Left lobe of liver (tissue), 2 donors: ENCODE measurements at places on chromosomes 16 and 17.

DNA sequence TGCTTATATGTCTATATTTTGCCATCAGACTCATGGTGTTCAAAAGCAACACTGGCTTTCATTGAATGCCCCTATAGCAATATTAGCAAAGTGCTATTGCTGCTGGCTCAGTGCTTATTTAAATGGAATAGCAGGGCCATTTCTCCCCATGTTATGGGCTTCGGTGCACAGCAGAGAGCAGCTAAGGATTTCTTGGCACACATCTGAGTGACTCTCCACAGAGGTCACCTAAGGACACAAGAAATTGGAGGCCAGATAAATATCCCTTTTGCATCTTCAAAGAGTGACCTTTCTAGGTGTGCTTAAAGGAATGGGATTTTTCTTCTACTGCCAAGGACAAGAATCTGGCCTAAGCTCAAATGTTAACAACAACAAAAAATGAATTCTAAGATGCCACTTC lies 751.8 kb downstream of the CDH11 start:
- no peak for DNase-seq

- no peak for DNase-seq
Observed at GRCh38 chr16:68776821-68777485, 39.9 kb downstream of the CDH1 start.

- DNase-seq = no peak
Observed at GRCh38 chr17:76562734-76563148, 22.9 kb downstream of the PRCD start.

DNA sequence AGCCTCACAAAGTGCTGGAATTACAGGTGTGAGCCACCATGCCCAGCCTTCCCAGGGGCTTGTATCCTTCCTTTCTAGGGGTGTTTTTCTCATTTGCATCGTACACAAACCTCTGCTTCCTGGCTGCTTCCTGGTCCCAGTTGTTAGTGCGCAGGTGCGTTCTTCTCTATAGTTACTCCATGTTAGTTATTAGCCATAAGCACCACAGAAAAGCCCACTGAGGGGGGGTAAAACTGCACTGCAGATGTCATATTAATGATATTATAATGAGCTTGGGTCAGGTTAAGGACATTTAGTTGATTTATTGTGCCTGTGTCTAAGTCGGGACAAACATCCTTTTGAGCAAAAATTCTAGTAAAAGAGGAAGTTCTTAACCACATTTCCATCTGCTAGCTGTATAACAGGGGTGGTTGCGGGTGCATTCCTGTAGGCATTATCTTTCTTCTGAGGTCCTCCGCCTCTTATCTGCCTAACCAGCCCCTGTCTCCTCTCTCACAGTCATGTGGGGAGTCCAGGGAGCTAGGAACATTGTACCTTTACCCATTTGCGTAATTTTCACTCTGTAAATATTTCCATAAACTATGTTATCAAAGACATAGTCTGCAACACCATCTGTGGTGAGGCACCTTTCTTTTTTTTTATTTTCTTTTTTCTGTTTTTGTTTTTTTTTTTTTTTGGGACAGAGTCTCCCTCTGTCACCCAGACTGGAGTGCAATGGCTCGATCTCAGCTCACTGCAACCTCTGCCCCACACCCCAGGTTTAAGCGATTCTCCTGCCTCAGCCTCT lies 23.6 kb upstream of the ATF7IP2 start:
- peak; percentile 69 for DNase-seq

DNA sequence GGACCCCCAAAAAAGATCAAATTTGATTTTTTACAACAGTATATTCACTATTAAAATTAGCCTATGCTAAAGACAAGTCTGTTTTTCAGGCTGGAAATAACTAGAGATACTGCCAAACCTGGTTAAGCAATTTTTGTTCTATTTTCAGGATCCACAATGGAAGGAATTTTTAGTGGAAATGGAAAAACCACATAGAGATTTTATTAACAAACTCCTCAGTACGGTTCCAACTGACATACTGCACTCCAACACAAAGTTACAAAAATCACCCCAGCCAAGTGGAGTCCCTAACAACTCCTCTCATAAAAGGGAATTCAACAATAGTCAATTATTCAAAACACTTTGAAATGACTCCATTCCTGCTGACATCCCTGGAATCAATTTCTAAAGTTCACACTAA lies 101.6 kb upstream of the TOB1 start:
- DNase-seq = no peak

DNA sequence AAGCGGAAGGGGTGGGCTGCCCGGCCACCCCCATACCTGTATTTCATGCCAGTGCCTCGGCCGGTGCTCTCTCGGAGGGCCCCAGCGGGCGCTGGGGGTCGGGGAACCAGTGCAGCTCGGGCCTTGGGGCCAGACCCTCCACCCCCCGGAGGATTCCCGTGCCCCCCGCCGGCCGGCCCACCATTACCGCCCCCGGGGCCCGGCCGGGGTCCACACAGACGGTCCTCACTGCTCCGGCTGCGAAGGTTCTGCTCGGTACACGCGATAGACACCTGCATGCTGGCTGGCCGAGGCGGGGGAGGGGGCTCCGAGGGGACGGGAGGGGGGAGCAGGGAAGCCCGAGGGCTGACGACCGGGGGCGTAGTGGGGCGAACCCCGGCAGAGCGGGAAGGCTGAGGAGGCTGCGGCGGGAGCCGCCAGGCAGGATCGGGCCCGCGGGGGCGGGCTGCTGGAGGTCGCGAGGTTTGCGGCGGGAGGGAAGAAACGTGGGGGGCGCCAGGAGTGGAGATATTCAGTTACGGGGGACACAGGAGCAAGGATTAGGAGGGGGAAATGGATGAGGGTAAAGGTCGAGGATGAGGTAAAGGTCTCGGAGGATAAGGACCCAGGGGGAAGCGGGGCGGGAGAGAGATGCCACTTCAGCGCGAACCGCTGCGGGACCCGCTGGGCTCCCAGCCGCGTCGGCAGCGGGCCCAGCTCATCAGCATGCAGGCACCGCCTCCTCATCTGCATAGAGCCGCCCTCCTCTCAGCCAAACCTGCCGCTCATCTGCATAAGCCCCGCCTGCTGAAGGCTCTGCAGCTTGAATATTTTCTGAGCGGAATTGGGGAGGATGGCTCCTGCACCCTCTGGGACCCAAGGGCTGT lies at the start of gene KCNAB3:
KCNAB3 (minus strand) TSS at position 699 of the 866 bp plus-strand sequence; CDS start at position 278, 421 bp downstream.
- no peak for DNase-seq

DNA sequence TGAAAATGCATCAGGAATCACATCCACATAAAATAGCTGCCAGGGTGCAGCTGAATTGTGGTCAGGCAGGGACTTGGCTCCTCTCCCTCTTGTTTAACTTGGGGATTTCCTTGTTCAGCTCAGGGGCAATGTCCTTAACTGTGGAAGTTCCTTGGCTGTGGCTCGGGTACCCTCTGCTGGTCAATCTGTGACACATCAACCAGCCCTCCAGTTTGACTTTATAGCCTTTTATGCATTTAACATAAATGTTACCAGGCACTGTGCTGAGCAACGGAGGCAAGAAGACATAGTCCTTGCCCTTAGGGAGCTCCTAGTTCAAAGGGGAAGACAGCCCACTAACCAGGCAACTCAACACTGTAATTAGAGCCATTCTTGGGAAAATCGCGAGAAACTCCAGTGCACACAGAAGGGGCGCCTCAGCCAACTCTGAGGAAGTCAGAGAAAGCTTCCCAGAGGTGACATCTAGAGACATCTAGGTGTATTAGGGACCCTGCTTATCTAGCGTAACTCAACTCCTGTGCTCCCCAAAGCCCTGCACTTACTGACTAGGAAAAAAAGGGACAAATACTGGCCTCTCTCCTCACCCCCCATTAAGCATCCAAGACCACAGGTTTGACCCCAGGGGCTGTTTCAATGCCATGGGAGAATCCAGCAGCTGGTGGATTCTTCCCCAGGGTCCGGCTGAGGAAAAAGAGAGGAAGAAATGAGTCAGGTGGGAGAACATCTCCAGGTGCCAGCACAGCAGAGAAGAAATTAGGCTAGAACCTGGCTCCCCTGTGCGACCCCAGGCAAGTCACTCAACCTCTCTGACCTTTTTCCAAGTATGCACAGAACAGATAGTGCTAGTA lies 17.3 kb upstream of the EEF2K start:
- DNase-seq = peak; percentile 65

DNA sequence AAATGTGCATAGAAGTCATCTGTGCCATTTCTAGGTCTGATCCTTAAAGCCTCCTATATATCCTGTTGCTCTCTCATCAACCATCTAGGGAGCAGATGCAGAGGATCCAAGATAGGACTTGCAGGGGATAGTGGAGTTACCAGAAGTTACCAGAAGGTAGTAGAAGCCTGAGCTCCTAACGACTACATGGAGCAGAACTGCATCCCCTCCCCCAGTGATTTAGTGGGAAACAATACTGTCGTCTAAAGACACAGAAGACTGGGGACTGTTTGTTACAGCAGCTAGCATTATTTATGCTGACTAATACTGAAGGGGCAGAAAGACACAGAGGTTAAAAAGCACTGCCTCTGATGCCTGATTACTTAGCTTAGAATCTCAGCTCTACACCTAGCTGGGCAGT lies 15.8 kb downstream of the GP2 start:
- no peak for DNase-seq

DNA sequence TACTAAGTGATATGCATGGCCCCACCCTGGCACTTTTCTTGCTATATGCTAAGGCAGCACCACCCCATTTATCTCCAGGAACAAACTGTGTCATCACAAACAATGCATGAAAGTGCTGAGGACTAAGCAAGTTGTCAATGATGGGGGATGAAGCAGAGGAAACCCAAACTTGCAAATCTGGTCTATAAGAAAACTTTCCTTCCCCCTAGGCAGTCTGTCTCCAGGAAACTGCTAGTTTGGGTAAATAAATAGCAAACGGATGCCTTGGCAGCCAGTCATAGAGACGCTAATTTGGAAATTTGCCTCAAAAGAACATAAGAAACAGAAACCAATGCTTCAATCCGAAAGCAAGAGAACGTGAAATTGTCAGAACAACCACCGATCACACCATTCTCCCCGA lies 5.6 kb upstream of the HSBP1 start:
- DNase-seq = no peak

DNA sequence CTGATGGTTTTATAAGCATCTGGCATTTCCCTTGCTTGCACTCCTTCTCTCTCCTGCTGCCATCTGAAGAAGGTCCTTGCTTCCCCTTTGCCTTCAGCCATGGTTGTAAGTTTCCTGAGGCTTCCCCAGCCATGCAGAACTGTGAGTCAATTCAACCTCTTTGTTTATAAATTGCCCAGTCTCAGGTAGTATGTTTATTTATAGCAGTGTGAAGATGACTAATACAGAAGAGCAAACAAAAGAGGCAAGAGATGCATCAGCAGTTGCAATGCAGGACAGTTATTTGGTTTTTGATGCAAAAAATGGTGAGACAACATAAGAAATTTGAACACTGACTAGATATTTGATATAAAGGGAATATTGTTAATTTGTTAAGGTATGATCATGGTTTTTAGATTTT lies 16.8 kb downstream of the TMEM100 start:
- no peak for DNase-seq

DNA sequence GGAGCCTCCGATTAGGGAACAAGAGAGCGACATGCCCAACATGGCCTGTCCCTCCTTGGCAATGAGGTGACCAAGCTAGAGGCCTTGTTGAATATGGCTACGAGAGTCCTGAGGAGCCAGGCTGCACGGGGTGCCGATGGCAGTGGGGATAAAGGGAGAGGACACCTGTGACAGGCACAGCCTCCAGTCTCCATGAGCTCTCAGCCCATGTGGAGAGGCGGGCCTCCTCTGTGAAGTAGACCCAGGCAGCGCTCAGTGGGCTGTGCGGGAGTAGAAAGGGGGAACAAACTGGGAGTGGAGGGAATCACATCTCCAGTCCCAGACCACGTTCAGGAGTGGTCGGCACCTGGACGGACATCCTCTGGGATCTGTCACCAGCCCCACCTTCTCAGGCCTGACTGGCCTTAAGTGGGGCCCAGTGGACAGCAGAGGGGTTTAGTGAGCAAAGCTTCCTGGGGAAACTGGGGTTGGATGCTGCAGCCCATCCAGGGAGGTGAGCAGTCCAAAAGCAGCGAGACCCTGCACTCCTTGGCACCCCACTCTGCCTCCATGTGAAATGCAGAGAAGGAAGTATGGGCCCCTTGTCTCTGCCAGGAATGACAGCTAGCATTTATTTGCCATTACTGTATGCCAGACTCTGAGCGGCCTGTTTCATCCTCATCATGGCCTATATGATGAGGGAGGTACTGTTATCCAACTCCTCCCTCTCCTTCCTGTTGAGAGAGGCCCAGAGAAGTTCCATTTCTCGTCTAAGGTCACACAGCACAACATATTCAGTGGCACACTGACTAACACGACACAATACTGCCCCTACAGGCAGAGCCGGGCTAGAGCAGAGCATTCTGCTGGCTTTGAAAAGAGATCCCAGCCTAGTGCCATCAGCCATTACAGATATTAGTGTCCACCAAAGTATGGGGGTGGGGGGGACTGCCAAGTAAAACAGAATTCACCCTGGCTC lies 4.5 kb upstream of the TMEM92 start:
- peak; percentile 61 for DNase-seq

DNA sequence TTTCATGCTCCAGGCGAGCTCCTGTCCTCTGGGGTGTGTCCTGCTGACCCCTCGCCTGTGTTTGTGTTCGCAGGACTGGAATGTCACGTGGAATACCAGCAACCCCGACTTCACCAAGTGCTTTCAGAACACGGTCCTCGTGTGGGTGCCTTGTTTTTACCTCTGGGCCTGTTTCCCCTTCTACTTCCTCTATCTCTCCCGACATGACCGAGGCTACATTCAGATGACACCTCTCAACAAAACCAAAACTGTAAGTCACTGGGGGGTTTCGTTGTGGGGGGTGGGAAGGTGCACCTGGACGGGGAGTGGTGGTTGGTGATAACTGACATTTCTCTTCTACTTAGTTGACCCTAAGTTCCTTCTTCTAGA lies 58.3 kb downstream of the ABCC1 start:
- DNase-seq = no peak

GRCh38 chr17:40956401-40957254 lies 10.1 kb downstream of the KRT39 start:
- no peak for DNase-seq

- peak; percentile 65 for DNase-seq
Observed at GRCh38 chr16:4814542-4815173, 12.2 kb upstream of the ROGDI start.

- DNase-seq = no peak
Observed at GRCh38 chr17:37097154-37097553, 148.4 kb downstream of the AATF start.

GRCh38 chr16:79482011-79482410 lies 118.5 kb downstream of the MAF start:
- no peak for DNase-seq

GRCh38 chr17:74737299-74738050 lies 419 bp downstream of the RAB37 start:
- peak; percentile 65 for DNase-seq

DNA sequence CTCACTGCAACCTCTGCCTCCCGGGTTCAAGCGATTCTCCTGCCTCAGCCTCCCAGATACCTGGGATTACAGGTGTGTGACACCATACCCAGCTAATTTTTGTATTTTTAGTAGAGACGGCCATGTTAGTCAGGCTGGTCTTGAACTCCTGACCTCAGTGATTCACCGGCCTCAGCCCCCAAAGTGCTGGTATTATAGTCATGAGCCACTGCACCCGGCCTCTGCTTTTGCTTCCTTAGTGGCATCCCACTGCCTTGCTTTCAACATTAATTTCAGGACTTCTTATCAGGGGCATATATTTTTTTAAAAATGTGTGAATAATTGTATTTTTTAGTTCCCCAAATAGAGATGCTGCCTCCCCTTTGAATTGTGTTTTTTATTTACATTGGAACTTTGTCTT lies 98.8 kb downstream of the SYCE1L start:
- DNase-seq = no peak
